ENCODE measurements at places on chromosomes 5 and 9.

- no peak for DNase-seq
Measured at GRCh38 chr5:127839496-127840197, 136.5 kb downstream of the CCDC192 start.

DNA sequence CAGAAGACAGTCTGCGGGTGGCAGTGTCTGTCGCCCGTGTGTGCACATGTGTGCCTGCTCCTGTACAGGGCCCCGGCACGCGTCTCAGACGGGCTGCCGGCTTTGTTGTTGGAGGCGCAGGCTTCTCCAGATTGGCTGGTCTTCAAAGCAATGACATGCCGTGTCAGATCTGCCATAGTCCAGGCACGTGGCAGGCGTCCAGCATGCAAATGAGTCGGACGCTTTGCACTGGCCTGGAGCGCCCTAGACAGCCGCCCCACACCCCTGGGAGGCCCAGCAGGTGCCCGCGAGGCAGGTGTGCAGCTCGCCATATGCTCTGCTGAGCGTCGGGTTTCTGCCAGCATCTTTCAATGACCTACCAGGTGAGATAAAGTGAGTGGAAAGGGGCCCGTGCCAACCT lies 71.5 kb downstream of the GADD45G start:
- DNase-seq: no peak

DNA sequence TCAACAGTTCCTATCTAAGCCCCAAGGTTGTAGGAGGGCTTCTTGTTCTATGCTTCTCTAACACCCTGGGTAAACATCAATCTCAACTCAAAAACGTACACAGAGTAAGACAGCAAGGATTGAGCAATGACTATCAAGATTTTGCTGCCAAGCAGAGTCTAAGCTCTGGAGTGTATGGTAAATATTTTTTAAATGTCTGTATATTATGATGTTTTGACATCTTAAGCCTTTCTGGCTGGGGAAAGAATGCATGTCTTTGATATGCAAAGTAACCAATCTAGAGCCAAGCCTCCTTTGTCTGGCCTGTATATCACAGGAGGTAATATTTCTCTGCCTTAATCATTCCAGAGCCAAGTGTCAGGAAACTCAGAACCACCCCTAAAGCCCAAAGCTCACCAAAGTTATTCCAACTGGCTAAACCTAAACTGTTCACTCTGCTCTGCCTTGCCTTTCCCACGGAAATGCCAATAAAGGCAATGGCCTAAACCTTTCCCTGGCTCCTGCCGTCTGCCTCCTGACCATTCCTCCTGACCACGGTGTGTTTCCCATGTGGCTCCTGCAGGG lies 45.2 kb downstream of the YIPF5 start:
- no peak for DNase-seq

GRCh38 chr9:35835766-35836165 lies 6.7 kb downstream of the TMEM8B start:
- DNase-seq: no peak

- no peak for DNase-seq
Measured at GRCh38 chr5:124176692-124177091, 569.7 kb downstream of the ZNF608 start.

DNA sequence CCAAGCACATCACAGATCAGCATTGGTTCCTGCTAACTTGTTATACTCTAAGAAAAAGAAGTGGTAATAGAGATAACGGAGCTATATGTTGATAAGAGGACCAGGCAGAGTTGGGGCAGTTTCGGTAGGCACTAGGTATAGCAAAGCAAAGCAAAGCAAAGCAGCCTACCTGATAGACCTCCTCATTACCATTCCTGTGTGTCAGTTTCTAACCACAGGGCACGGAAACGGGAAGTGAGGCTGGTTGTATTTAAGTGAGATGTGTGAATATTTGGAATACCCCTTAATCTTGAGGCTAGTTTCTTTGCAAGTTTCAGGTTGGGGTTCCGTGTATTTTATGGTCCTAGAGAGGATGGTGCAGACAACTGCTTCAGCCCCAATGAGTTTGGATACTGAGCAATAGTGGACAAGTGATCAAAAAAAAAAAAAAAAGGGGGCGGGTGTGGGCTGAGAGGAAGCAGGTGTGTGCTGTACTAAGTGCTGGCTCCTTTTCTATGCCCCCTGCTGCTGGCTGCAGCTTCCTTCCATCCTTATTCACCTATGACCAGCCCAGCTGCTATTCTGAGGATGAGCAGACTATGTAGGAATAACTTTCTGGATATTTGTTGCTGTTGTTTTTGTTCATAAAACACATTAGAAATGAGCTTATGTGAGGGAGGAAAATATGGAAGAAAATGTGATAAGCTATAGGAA lies 183.3 kb downstream of the SH3GL2 start:
- DNase-seq: no peak

- peak; percentile 7 for DNase-seq
Measured at GRCh38 chr9:104872656-104873488, 55.1 kb downstream of the ABCA1 start.

DNA sequence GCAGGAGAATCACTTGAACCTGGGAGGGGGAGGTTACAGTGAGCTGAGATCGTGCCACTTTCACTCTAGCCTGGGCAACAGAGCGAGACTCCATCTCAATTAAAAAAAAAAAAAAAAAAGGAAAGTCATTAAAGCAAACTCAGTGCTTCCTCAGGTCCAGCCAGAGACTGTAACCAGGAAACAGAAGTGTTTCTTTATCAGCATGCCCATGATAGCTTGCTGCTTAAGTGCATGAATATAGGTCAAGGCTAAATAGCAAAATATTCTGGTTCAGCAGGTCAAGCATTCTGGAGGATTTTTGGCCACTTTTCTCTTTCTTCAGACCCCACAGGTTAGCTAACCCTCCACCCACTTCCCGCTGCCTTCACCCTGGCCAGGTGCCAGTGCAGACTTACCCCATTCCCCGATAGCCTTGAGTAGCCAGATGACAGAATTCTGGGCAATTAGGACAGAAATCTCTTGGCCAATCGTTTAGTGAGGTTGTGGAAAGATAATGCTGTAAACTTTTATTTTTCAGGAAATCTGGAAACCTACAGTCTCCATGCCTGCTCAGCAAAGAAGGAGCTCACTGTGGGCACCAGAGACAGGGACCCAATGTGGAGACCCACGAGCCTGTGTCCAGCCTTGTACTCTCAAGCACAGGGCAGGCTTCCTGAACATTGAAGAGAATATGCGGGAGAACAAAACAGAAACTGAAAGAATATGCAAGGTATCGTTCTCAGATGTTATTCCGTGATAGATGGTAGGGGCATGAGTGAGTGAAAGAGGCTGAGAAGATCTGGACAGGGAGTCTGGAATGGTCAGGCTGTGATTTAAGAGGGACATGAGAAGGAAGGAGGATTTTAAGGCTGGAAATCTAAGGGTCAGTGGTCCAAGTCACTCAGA lies 4.2 kb upstream of the UGT3A2 start:
- DNase-seq: no peak

- no peak for DNase-seq
Measured at GRCh38 chr9:105132606-105133005, 111.8 kb upstream of the SLC44A1 start.

GRCh38 chr9:123105490-123105889 lies 72.0 kb downstream of the GPR21 start:
- no peak for DNase-seq

- no peak for DNase-seq
Measured at GRCh38 chr5:16095612-16096011, 84.0 kb downstream of the MARCHF11 start.

DNA sequence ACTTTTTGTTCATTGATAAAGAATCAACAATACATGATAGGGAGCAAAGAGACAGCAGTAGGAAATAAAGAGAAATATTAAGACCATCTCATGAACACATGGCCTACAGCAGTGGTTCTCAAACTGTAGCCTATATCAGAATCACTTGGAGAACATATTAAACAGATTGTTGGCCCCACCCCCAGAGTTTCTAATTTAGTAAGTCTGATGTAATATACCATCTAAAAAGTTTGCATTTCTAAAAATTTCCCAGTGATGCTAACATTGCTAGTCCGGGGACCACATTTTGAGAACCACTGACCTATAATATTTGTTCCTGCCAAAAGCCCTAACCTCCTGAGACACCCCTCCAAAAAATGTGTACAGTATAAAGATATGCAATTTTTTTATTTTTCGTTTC lies 306.2 kb upstream of the NREP start:
- DNase-seq: no peak

- DNase-seq: no peak
Measured at GRCh38 chr9:87525546-87526303, 28.1 kb downstream of the DAPK1 start.
